ENCODE measurements at places on chromosomes 5 and 9.

DNA sequence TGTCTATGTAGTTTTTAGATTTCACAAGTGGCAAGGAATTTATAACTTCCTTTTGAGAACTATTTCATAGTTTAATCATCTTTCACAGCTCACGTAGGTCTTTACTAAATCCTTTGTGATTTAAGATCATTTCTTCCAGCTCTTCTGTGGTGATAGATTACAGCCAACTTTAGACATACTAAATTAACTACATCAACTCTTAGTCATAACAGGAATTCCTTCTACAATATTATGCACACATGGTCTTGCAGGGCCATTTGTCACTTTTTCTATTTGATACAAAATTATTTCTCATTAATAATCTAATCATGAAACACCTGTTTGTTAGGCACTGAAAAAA, 208.4 kb downstream of the PDE4D start:
- DNase-seq, result no peak

DNA sequence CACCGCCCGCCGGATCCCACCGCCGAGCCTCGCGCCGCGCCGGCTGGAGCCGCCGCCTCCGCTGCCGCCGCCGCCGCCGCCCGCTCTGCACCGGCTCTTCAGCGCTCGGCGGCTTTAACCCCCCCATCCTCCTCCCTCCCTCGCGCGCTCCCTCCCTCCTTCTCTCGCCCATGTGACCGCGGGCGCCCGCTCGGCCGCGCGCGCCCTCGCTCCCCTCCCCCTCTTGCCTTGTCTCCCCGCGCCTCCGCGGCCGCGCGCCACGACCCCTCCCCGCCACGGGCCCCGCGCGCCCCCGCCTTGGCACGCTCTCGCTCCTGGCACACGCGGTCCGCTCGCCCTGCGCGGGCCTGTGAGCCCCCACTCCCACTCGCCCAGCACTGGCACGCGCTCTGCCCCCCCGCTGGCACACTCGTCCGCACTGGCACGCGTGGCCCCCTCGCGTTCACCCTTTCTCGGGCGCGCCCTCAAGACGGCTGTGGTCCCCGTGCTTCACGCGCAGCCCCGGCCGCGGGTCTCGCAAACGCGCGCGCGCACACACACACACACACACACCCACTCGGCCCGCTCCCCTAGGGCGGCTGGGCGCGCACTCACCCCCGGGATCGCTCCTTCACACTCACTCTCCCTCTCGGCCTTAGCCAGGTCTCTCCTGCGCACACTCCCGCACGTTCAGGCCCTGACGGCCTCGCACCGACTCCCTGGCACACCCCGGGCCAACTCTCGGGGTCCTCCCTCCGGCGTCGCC, at the start of gene CNTFR:
Gene CNTFR (minus strand): TSS at position 89 of the 745 bp plus-strand sequence. CDS start 20,743 bp downstream, outside the sequence.
- DNase-seq, result peak; percentile 73

GRCh38 chr9:81759680-81760215, 70.4 kb upstream of the TLE1 start:
- no peak for DNase-seq

- DNase-seq, result no peak
Observed at GRCh38 chr9:35294556-35294955, 132.7 kb downstream of the UNC13B start.

DNA sequence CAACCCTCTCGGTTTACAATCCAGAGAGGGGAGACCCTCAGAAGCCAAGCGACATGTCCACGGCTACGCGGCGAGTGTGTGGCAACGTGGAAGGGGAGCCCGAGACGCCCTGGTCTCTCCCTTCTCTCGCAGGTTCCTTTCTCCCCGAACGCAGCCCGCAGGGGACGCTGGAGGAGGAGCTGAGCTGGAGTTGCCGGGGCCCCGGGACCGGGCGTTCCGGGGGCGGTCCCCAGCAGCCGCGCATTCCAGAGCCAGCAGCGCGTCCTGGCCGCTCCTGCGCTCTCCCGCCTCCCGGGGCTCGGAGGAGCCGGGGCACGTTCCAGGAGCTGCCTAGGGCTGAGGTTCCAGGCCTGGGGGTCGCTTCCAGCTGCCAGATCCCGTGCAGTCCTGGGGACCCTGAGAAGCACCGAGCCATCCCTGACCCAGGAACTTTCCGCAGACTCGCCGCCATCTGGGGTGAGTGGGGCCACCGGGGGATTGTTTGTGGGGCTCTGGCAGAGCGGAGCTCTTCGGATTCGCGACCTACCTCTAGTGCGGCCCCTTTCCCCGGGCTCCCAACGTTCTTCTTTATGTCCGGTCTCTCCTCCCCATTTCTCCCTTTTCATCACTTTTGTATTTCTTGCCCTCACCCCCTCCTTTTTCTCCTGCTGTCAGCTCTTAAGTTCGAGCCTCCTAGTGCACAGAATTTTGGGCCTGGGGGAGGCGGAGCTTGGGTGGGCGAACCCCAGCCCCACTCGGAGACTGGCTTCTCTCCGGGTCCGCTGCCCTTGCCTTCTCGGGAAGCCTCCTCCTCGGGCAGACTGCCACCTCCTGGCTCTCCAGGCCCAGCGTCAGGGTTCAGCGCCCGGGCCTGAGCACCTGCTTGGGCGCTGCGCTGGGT, at the start of gene SMIM3:
Gene SMIM3 (plus strand): TSS at position 241 of the 880 bp plus-strand sequence. CDS start 16,684 bp downstream, outside the sequence.
- peak; percentile 78 for DNase-seq

- no peak for DNase-seq
Observed at GRCh38 chr9:81191222-81191621, 498.1 kb downstream of the TLE1 start.

- no peak for DNase-seq
Observed at GRCh38 chr9:73549991-73550390, 398.3 kb downstream of the ANXA1 start.

GRCh38 chr9:103242025-103242424, 246.9 kb downstream of the CYLC2 start:
- DNase-seq, result no peak

GRCh38 chr5:57513785-57514184, 31.2 kb upstream of the ACTBL2 start:
- no peak for DNase-seq
